Activated T-cell treated with anti-CD3 and anti-CD28 coated beads for 4 hours (primary cell): ENCODE measurements at places on chromosomes 3 and 15.

GRCh38 chr15:93136606-93137005 is 47.6 kb upstream of the RGMA start:
- DNase-seq, result no peak

GRCh38 chr3:120177707-120178306 is 83.6 kb upstream of the GSK3B start:
- DNase-seq, result no peak

- no peak for DNase-seq
Observed at GRCh38 chr15:95368755-95369601, 961.5 kb upstream of the NR2F2 start.

- DNase-seq, result no peak
Observed at GRCh38 chr15:67187351-67187854, 67.1 kb downstream of the AAGAB start.

- no peak for DNase-seq
Observed at GRCh38 chr15:66110864-66111263, 142.7 kb downstream of the MEGF11 start.

- no peak for DNase-seq
Observed at GRCh38 chr3:51717446-51717845, 10.6 kb downstream of the GRM2 start.

DNA sequence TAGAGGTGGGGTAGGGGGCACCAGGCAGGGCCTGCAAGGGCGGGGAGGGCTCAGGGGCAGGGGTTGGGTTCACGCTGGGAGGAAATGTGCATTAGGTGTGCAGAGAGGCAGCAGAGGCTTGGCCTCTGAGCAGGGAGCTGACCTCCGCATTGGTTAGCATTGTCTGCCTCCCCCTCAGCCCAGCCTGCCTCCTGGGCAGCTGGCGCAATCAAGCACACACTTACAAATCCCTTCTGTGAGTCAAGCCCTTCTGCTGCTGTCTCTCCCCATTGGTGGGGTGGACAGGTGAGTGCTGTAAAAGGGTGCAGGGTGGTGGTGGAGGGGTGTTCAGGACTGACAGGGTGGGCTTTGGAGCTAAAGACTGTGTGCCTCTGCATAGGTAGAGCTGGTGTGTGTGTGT is 9.3 kb downstream of the LOXL1 start:
- DNase-seq, result no peak

- DNase-seq, result no peak
Observed at GRCh38 chr15:35381328-35381727, 164.6 kb downstream of the DPH6 start.

- DNase-seq, result no peak
Observed at GRCh38 chr3:10955711-10956453, 36.7 kb upstream of the SLC6A1 start.

DNA sequence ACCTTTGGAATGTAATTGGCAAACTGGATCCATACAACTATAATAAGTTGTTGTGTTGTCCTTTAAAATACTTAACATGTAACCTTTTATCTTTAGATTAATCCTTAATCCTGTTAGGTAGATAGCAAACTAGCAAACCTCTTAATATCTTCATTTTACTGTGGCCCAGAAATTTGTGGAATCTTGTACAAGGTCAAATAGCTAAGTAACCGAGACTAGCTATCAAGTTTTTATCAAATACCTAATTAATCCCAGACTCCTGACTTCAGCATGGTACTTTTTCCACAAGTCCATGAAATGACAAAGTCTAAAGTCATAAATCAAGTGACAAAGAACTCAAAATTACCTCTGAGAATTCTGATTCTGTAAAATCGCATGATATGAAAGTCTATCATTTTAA is 4.4 kb downstream of the GATM start:
- no peak for DNase-seq
